ENCODE measurements at places on chromosomes 7 and 10. TPM values are rescaled to one million over a fixed set of nuclear protein-coding genes. Genes with fewer than 3 reads are reported as not detected.

Gene GIMAP5
- total RNA-seq: not detected

Gene RPA3
- total RNA-seq: 11.4 TPM

Gene ABCC2
- total RNA-seq: 0.33 TPM

Gene HABP2
- total RNA-seq: not detected

Gene SPDYE5
- not detected for total RNA-seq

Gene VPS41
- total RNA-seq: 79.7 TPM

Gene HOXA10
- 0.15 TPM for total RNA-seq

All from smooth muscle cell of trachea (primary cell).